CD14-positive monocyte (primary cell): ENCODE measurements at places on chromosomes 11 and 22. TPM values are rescaled to one million over a fixed set of nuclear protein-coding genes. Genes with fewer than 3 reads are reported as not detected.

The PKNOX2 gene
- polyA plus RNA-seq, result not detected in 2 replicates

GRCh38 chr11:313787-314553 lies at the start of gene IFITM1:
Gene IFITM1, plus strand, starts transcription at chr11:314040. Its CDS starts 131 bp downstream, at chr11:314171.
- no peaks in the 10 kb centered on the region for H3K36me3 ChIP-seq
- peaks cover 8% of the 10 kb centered on the region for H3K27me3 ChIP-seq
- peak within 1 kb of the TSS; percentile 8 for H3K4me3 ChIP-seq
- DNase-seq, result peak; percentile 45
- H3K27ac ChIP-seq, result peak within 1 kb of the TSS; percentile 26

GRCh38 chr11:78048561-78048960 lies 15.1 kb upstream of the THRSP start:
- H3K27ac ChIP-seq, result no peak overlapping the region
- no peaks in the 10 kb centered on the region for H3K36me3 ChIP-seq
- DNase-seq, result no peak
- H3K27me3 ChIP-seq, result no peaks in the 10 kb centered on the region

GRCh38 chr11:66951135-66951534 lies 7.0 kb downstream of the PC start:
- no peak for DNase-seq
- no peaks in the 10 kb centered on the region for H3K27me3 ChIP-seq
- H3K36me3 ChIP-seq, result no peaks in the 10 kb centered on the region
- H3K4me1 ChIP-seq, result peaks cover 3% of the 10 kb centered on the region

GRCh38 chr11:124800226-124800929 lies at the start of gene MSANTD2:
Gene MSANTD2, minus strand, starts transcription at chr11:124800406. Its CDS starts 26 bp downstream, at chr11:124800380.
- peak; percentile 66 for DNase-seq
- peak within 1 kb of the TSS; percentile 72 for H3K4me3 ChIP-seq
- peaks cover 27% of the 10 kb centered on the region for H3K27me3 ChIP-seq
- peaks cover 22% of the 10 kb centered on the region for H3K4me1 ChIP-seq
- H3K36me3 ChIP-seq, result no peaks in the 10 kb centered on the region
- H3K27ac ChIP-seq, result peak within 1 kb of the TSS; percentile 91

DNA sequence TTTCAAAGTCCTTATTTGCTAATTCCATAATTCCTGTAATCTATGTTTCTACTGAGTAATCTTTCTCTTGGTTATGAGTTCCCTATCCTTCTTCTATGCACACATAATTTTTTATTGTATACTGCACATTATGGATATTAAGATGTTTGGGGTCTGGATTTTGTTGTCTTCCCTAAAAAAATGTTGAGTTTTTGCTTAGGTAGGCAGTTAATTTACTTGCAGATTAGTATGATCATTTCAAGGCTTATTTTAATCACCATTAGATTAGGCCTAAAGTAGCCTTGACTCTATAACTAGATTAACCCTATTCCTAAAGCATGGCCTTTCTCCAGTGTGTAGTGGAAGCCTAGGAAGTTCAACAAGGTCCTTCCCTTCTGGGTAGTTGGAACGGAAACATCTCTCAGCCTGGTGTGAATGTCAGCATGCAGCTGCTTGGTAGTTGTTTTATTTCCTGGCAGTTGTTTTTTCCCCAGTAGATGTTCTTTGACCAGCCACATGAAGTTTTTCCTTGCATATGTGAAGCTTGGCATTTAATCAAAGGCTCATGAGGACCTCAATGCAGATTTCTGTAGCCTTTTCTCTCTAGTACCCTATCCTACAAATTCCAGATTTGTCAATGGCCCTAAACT lies 419.3 kb upstream of the NARS2 start:
- H3K4me3 ChIP-seq, result no peak overlapping the region
- H3K27ac ChIP-seq, result no peak overlapping the region
- H3K4me1 ChIP-seq, result no peaks in the 10 kb centered on the region
- no peaks in the 10 kb centered on the region for H3K36me3 ChIP-seq
- H3K27me3 ChIP-seq, result peaks cover 2% of the 10 kb centered on the region

GRCh38 chr22:48310289-48310688 lies 1517.4 kb downstream of the BRD1 start:
- no peak overlapping the region for H3K4me3 ChIP-seq
- no peaks in the 10 kb centered on the region for H3K4me1 ChIP-seq
- no peaks in the 10 kb centered on the region for H3K27me3 ChIP-seq
- no peaks in the 10 kb centered on the region for H3K36me3 ChIP-seq
- no peak for DNase-seq
- H3K27ac ChIP-seq, result no peak overlapping the region

GRCh38 chr22:44269117-44269498 lies 43.6 kb downstream of the SHISAL1 start:
- no peaks in the 10 kb centered on the region for H3K36me3 ChIP-seq
- no peak overlapping the region for H3K27ac ChIP-seq
- DNase-seq, result no peak
- no peaks in the 10 kb centered on the region for H3K27me3 ChIP-seq

- H3K4me3 ChIP-seq, result no peak overlapping the region
- H3K36me3 ChIP-seq, result no peaks in the 10 kb centered on the region
- H3K27ac ChIP-seq, result no peak overlapping the region
- H3K4me1 ChIP-seq, result no peaks in the 10 kb centered on the region
Observed at GRCh38 chr11:26134481-26135355, 197.2 kb upstream of the ANO3 start.

GRCh38 chr11:61384271-61385242 lies 7.8 kb upstream of the TMEM216 start:
- H3K36me3 ChIP-seq, result no peaks in the 10 kb centered on the region
- no peaks in the 10 kb centered on the region for H3K27me3 ChIP-seq
- H3K4me3 ChIP-seq, result no peak overlapping the region

GRCh38 chr11:2741377-2742131 lies 41.8 kb upstream of the KCNQ1OT1 start:
- no peak overlapping the region for H3K27ac ChIP-seq
- peaks cover 38% of the 10 kb centered on the region for H3K4me1 ChIP-seq
- no peak overlapping the region for H3K4me3 ChIP-seq
- H3K27me3 ChIP-seq, result no peaks in the 10 kb centered on the region
- no peaks in the 10 kb centered on the region for H3K36me3 ChIP-seq

The SNX32 gene
- 0.12 TPM for polyA plus RNA-seq

The PANX3 gene
- polyA plus RNA-seq, result not detected

- H3K27me3 ChIP-seq, result no peaks in the 10 kb centered on the region
- no peak overlapping the region for H3K4me3 ChIP-seq
- DNase-seq, result no peak
- H3K4me1 ChIP-seq, result no peaks in the 10 kb centered on the region
Observed at GRCh38 chr11:10528121-10528520, 12.9 kb downstream of the RNF141 start.

DNA sequence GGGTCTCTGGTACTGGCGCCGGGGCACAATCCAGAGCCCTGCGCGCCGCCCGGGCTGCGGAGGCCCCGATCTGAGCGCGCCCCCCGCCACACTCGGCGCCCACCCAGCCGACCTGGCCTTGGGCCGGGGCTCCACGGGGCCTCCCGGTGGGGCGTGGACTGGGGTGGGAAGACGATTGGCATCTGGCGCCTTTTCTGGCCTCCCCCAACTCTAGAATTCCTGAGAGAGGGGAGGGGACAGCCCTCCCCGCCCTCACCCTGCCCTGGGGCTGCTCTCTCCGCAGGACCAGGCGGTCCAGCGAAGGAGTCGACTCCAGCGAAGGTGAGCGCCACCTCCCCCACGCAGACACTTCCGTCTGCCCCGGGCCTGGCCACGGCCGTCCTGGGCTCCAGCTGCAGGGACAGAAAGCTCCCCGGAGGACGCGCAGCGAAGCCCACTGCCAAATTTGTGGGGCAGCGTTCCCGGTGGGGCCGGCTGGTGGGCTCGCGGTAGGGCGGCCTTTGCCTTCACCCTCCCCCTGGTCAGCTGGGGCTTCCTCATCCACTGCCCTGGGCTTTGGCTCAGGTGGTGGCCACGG lies 593 bp downstream of the SSH3 start:
- DNase-seq, result no peak
- peaks cover 44% of the 10 kb centered on the region for H3K4me1 ChIP-seq
- peak overlapping the region; percentile 66 for H3K4me3 ChIP-seq
- peaks cover 57% of the 10 kb centered on the region for H3K36me3 ChIP-seq
- peak overlapping the region; percentile 78 for H3K27ac ChIP-seq
- no peaks in the 10 kb centered on the region for H3K27me3 ChIP-seq

DNA sequence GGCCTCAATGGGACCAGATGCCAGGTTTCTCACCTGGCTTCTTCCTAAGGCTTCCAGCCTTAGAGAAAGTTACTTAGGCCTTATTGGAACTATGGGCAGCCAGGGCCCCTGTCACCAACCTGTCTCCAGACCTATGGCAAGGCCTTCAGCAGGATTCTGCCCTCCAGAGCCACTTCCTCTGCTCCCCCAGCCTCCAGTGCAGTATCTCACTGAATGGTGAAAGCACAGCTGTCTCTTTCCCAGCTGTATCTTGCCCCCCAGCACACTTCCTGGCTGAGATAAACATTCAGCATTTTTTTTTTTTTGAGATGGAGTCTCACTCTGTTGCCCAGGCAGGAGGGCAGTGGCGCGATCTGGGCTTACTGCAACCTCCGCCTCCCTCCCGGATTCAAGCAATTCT lies 1.5 kb downstream of the SLC2A11 start:
- H3K27ac ChIP-seq, result no peak overlapping the region
- no peak for DNase-seq
- no peaks in the 10 kb centered on the region for H3K36me3 ChIP-seq
- peaks cover 16% of the 10 kb centered on the region for H3K4me1 ChIP-seq
- no peaks in the 10 kb centered on the region for H3K27me3 ChIP-seq

The BTBD10 gene
- 13.8 TPM for polyA plus RNA-seq
